ENCODE measurements at places on chromosomes 3 and 15.
A peak's percentile ranks its signal among the peaks of the same experiment; 100 is the strongest.

DNA sequence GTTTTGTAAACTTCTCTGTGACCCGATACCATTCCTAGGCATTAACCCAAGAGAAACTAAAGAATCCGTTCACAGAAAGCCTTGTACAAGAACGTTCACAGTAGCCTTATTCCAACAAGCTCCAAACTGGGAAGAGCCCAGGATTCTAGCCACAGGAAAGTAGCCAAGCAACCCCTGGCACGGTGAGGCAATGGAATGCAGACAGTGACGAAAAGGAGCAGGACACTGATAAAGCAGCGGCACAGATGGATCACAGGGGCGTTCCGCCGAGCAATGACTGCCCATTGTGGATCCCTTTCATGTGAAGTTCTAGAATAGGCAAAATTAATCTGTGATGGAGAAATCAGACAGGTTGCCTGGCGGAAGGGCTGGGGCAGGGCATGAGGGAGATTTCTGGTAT, 198.7 kb upstream of the CHRNA7 start:
- no peak for DNase-seq

DNA sequence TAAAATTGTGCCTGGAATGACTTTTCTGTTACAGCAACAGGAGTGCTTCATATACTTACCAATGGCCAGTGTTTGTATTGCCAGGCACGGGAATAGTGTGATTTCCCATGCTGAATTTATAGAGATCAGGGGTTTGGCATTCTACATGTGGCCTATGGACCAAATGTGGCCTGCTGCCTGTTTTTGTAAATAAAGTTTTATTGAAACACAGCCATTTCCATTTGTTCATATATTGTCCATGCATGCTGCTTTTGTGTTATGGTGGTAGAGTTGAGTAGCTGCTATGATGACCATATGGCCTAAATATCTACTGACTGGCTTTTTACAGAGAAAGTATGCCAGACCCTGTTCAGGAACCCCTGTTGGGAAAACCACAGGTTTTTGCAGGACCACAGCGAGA, 55.6 kb downstream of the SLCO3A1 start:
- no peak for DNase-seq

- no peak for DNase-seq
Measured at GRCh38 chr3:18217507-18218174, 207.5 kb downstream of the SATB1 start.

- no peak for DNase-seq
Measured at GRCh38 chr3:1381647-1382036, 288.8 kb downstream of the CNTN6 start.

GRCh38 chr3:48528754-48529153, 24.8 kb upstream of the SHISA5 start:
- no peak for DNase-seq

- no peak for DNase-seq
Measured at GRCh38 chr15:28891588-28891987, 5.8 kb downstream of the APBA2 start.

DNA sequence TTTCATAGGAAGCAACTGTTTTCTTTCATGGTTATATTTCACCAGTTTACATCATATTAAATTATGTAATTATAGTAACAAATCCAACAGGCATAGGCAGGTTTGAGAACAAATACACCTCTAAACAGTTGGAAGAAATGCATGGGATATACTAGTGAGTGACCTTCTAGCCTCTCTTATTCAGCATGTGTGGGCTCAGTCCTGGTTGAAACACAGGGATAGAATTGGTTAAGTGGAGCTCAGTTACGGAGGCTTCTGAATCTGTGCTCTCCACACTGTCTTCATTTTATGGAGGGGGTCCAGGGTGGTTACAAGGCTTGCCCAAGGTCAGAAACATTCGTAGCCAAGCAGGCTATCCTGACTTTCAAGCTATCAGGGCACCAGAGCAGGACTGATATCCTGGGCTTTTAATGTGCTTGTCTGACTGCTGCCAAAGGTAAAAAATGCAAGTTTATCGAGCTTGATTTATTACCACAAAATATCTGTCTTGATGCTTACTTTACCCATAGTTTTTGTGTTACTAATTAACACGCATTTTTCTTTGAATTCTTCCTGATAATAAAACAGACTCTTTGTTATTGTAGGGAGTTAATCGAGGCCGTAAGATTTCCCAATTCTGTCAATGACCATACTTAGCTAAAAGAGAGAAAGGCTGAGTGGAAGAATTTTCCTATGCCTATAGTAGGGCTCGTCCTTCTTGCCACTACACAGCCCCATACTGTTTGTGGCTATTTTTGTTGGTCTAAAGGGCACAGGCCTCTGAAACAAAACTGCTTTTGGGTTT, 89.6 kb downstream of the FILIP1L start:
- no peak for DNase-seq

GRCh38 chr3:113263020-113263419, 51.7 kb downstream of the BOC start:
- DNase-seq = no peak

DNA sequence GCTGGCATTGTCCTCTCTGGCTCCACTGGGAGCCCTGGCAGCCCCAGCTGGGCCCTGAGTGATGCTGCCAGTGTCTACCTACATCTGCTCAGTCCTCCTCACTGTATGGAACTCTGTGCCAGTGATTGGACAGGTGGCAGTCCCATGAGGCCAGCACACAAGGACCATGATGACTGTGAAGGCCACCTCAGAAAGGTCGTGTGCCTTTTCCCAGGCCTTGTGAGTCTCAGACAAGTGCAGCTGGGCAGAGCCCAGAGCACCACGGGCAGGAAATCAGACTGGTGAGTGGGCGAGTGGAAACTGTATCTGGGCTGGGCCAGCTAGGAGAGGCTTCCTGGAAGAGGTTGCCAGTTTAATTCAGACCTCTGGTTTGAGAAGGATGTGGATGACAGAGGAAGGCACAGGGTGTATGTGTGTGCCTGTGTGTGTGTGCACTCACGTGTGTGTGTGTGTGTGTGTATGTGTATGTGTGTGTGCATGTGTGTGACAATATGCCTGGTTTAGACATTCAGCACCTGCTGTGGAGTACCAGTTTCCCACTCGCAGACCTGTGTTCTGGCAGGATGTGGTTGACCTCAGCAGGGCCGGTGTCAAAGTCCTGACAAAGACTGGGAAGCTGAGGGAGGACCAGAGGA, 7.0 kb downstream of the MAPKAPK3 start:
- peak; percentile 83 for DNase-seq

- DNase-seq = no peak
Measured at GRCh38 chr3:146052056-146052790, 108.8 kb downstream of the PLOD2 start.

DNA sequence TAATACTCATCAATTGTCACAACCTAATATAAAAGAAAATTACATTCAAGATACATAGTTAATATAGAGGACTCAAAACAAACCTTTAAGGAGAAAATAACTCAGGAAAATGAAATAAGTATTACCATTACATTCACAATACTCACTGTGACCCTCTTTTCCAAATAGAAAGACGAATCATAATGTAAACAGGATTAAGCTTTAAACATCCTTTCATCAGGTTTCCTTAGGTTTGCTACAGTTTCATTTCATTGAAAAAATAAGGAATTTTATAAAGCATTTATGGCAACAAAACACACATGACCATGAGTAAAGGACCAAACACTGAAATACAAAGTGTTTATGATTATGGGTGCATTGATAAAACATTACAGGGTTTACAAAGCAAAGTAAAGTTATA, 162.7 kb downstream of the ALCAM start:
- DNase-seq = no peak

DNA sequence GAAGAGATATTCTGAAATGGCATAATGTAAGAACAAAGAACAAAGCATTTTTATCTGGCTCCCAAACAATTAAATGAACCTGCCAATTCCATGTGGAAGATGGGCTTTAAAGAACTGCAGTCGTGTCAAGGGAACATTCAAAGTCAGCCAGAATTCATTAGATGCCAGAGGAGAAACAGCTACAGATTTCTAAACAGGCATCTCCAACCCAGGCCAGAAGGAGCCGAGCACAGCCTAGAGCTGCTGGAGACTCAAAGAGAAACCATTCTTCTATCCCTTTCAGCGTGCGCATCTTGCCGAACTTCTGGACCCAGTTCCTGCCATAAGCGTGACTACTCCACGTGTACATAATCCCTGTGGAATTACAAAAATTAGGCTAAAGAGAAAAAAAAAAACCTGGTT, 60.4 kb downstream of the MB21D2 start:
- DNase-seq = no peak

- peak; percentile 60 for DNase-seq
Measured at GRCh38 chr3:66816090-66816761, 181.9 kb upstream of the KBTBD8 start.

- no peak for DNase-seq
Measured at GRCh38 chr3:132145833-132146232, 111.0 kb upstream of the CPNE4 start.

DNA sequence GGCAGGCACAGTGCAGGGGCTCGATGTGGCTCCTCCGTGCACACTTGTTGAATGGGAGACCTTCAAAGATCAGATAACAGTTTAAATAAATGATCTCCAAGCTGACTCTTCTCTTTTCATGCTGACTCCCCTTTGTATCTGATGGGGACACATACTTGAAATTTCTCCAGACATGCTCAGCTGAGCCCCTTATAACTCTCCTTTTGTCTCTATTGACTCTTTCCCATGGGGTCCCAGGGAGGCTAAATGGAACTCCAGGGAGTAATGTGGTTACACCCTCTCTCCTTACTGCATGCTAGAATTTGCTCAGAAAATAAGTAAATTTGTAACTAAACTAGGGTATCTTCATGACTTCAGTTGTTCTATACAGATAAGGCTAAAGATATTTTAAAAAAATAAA, 48.2 kb upstream of the TM4SF4 start:
- DNase-seq = no peak

DNA sequence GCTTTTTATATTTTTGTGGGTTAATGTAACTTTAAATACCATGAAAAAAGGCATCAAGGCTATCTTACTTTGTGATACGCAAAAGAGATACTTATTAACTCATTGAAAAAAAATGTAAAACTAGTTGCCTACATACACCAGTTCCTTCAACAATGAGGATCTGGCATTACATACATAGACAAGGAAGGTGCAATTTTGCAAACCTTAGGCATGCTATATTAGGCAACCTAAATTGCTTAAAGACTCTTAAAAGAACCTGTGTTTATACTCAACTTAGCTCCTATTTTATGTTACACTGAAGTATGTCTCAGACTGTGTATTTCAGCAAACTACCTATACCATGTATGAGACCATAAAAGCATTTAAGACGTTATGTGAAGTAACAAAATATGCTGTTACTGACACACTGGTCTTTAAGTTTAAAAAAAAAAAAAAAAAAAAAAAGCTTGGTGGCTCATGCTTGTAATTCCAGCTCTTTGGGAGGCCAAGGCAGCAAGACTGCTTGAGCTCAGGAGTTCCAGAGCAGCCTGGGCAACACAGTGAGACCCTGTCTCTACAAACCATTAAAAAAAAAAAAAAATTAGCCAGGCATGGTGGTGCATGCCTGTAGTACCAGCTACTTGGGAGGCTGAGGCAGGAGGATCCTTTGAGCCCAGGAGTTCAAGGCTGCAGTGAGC, 9.1 kb downstream of the TASOR start:
- DNase-seq = no peak

DNA sequence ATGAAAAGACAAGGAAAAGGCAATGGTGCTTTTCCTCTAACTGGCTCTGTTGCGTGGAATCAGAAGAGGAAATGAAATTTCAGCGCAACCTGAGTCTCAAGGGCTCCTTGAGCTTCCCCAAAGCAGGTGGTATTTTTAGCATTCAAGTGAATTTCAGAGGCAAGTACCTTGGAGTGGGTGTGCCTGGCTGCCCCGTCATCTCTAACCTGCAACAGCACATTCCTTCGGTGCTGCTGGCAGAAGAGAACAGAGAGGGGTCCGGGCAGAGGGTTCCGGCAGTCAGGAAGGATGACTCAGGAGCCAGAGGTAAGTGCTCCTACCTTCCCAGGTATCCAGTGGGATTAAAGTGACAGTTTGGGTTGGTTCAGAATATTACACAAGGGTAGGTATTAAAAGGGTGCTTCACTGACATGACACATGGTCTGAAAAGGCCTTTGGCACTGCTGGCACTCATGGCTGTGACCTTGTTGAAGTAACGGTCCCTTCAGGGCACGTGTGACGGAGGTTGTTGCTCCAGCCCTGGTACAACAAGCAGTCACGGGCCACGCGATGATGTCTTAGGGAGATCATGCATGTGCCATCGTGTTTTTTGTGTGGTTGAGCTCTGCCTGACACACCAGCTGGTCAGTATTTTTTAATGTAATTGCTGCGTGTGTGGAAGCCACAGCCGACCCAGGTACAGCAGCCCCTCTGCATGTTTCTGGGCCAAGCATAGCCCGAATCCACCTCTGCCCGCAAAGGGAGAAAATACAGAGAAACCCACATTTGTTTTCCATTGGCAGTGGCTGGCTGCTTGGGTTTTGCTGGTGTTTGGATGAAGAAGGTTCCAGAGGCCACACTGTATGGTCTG, 75.7 kb downstream of the LRRK1 start:
- DNase-seq = no peak

GRCh38 chr3:140363801-140364200, 314.1 kb upstream of the TRIM42 start:
- no peak for DNase-seq

DNA sequence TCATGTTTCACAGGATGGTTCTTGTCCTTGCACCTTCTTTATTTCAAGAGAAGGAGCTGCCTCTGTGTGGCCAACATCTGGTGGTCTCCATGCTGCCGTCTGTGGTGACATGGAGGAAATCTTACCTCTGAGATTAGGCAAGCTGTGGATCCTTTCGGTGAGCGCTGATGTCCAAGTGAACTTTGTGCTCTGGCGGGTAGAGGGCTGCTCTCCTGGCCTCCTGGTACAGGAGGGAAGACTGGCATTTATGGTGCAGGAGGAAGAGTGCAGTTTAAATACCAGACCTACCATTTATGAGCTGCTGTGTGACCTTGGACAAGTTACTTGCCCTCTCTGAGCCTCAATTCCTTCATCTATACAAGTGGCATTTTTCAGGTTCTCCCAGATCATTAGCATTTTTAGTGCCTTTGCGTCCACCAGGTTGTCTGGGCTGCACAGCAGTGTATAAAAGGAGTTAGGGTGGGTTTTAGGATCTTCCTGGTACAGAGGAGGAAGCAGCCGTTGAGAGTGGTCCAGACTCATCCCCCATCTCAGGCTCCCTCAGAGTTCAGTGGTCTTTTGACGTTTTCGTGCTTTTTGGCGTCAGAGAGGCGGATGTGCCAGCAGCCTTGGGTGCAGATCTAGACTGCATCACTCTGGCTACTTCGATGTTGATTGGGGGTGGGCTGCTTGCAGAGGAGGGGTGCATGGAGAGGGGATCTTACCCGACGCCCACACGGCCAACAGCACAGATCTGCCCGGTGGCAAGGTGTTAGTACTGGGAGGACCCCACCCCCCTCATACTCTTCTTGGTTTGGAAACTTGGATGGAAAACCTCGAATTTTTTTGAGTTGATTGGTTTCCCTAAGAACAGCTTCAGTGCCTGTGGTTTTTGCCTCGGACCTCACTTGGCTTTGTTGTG, 162.2 kb downstream of the ITPR1 start:
- DNase-seq = no peak

All from activated CD4-positive, alpha-beta T cell treated with anti-CD3 and anti-CD28 coated beads, Interleukin-2, Interleukin-6, amounts not matched to agents 100 ng/mL and 50 ng/mL, durations not matched to agents 16 hours and 8 hours (primary cell).